Osteocyte (in vitro differentiated cells): ENCODE measurements at places on chromosomes 4 and X.

GRCh38 chr4:5711479-5712184 lies 631 bp downstream of the EVC start:
- DNase-seq = no peak

DNA sequence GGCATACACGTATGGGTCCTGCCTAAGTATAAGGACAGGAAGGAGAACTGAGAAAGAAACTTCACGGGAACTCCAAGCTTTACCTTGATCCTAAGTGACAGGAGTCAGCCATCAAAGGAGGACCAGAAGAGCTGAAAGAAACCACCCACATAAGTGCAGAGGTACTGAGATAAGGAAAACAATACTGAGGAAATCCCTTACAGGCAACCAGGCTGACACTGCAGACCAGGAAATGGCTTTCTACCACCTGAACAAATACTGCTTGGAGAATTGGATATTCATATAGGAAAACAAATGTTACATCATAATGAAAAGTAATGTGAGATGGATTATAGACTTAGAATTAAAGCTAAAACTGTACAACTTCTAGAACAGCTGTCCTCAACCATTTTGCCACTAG lies 127.0 kb downstream of the IL15 start:
- DNase-seq = no peak

DNA sequence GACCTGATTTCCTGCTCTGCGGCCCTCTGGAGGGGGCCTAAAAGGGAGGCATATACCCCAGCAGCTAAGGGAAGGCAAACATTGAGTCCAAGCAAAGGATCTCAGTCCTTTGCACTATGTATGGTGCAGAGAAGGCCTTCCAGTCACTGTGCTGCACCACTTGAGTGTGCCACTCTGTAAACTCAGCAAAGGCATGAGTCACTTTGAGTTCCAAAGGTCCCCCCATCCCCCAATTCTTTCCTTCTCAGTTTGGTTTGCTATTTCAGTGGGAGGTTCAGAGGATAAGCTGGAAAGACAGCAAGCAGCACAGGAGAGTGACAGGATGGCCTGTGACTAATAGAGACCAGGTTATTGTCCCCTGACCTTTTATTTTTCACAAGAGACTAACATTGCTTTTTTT lies 131.3 kb downstream of the FHDC1 start:
- no peak for DNase-seq

- DNase-seq = no peak
These were observed 65.0 kb downstream of the SCD5 start for GRCh38 chr4:82733636-82734035.

- no peak for DNase-seq
These were observed 38.6 kb downstream of the PHOX2B start for GRCh38 chr4:41709844-41710481.

- no peak for DNase-seq
These were observed 362.6 kb upstream of the MAGEB2 start for GRCh38 chrX:29852767-29853166.

DNA sequence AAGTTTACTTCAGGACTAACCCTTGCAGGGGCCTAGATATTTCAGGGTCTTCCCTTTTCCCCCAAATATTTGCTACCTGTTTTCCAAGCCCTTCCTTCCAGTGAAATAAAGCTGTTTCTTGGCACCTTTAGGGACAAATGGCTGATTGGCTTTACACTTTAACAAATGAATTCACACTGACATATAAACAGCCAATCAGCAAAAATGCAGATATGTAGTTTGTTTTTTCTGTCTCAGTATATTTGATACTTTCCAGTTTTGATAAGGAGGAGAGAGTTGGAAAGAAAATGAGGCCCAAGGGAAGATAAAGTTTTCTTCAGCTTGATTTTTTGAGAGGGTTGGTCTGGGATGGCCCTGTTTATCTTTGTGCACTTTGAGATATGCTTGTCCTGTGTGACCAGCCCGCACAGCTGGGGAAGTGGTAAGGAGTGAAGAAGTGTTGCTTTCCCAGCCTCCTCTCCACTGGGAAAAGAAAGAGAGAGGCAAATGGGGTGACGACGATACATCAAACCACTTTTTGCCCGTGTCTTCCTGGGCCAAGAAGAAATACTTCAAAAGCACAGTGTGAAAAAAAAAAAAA lies 67.5 kb downstream of the MGST2 start:
- no peak for DNase-seq

GRCh38 chrX:20397587-20397986 lies 130.9 kb upstream of the RPS6KA3 start:
- DNase-seq = no peak

GRCh38 chr4:7915875-7916242 lies 23.8 kb downstream of the AFAP1 start:
- DNase-seq = no peak

DNA sequence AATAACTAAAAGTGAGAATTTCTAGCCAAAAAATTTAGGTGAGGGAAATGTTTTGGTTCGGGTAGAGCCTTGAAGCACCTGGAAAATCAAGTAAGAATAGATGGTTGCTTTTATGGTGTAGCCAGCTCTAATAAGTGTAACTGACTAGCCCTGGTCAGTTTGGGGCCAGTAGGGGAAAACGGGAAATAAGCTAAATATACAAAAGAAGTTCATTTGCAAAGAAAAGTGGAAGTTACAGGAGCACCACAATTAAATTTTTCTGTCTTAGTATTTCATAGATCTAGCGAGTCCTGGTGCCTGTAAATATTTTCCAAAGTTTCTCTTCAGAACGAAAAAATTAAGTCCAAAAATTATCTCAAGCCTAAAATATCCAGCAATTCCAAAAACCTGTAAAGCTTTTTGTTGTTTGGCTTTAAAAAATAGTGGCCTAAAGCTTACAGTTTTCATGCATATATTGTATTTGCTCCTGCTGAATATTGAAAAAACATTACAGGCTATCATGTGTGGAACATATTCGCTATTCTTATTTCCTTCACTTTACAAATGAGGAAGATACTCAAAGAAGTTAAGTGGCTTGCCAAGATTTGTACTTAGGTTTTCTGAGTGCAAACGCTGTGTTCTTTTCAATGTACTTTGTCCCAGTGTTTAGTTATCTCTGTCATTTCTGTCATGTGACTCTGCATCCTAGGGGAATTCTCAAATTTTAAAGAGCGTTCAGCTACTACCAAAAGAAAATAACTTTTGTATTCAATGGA lies 7.3 kb upstream of the PTPN13 start:
- no peak for DNase-seq

GRCh38 chr4:171846232-171846631 lies 33.0 kb downstream of the GALNTL6 start:
- no peak for DNase-seq

- DNase-seq = no peak
These were observed 316.2 kb downstream of the UNC5C start for GRCh38 chr4:95232358-95233156.

- no peak for DNase-seq
These were observed 10.3 kb downstream of the GNL3L start for GRCh38 chrX:54540289-54540688.

- DNase-seq = no peak
These were observed 363.6 kb upstream of the FAM241A start for GRCh38 chr4:111781611-111782010.

GRCh38 chr4:151728006-151728405 lies 32.8 kb downstream of the GATB start:
- no peak for DNase-seq

- no peak for DNase-seq
These were observed 136.8 kb upstream of the AFF2 start for GRCh38 chrX:148363471-148364235.

DNA sequence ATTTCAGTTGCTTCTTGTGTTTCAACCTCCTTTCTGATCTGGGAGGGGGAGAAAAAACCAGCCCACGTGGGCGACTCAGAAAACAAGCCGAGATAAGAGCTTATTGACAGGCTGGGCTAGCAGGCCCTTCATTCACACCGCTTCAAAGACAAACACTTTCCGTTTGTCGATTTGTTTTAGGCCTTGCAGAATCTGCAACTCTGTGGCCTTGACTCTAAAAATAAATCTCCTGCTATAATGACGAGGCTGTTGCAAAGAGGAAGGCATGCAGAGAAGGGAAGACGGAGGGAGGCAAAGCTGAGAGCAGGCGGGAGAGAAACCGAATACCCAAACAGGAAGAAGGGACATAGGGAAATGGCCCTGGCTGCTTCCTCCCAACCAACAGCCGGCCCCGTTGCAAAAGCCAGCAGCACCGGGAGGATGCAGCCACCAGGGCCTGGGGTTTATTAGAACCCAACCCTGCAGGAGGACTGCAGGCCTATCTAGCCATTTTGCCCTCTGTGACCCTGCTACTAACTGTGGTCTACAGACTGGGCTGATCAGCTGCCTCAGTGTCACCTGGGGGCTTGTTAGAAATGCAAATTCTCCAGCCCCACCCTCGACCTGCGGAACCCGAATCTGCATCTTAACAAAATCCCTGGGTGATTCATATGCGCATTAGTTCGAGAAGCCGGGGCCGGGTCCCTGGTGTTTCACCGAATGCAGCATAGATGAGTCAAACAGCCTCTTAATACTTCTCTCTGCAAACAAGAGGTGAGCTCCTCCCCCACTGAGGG lies 325.5 kb downstream of the BCOR start:
- DNase-seq = no peak

GRCh38 chr4:182367153-182367552 lies 124.0 kb downstream of the TENM3 start:
- DNase-seq = no peak

DNA sequence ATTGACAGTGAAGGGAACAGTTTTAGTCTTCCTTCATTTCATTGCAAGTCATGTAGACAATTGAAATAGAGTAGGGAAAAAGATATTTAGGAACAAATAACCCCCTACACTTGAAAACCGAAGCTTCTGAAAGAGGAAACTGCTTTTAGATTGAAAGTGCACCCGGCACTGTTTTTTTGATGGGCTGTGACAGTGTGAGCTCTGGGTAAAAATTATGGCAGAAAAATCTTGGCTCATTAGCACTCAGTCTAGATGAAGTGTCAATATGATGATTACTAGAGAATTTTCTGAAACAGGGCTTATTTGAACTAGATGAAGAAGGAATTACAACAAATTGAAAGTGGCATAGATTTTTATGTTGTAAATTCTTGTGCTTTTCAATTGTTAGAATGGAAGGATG lies 1132.4 kb downstream of the RAPGEF2 start:
- no peak for DNase-seq

- no peak for DNase-seq
These were observed 13.5 kb upstream of the GRIA3 start for GRCh38 chrX:123170546-123170945.

- no peak for DNase-seq
These were observed 250.3 kb downstream of the GBA3 start for GRCh38 chr4:22942920-22943559.
